K562 (cell line): ENCODE measurements at places on chromosomes 1 and 21. TPM values are rescaled to one million over a fixed set of nuclear protein-coding genes. Genes with fewer than 3 reads are reported as not detected.

GRCh38 chr1:50368179-50369007 is 54.9 kb downstream of the DMRTA2 start:
- H3K36me3 ChIP-seq, result no peaks in the 10 kb centered on the region
- no peak overlapping the region for H3K27ac ChIP-seq
- peak; percentile 63 for DNase-seq
- H3K27me3 ChIP-seq, result peaks cover 2% of the 10 kb centered on the region; the same call in 2 of the 3 replicates
- no peaks in the 10 kb centered on the region for H3K4me1 ChIP-seq

The RXFP4 gene
- not detected in 2 replicates for total RNA-seq

The KTI12 gene
- total RNA-seq, result 22.8 and 25.9 TPM in 2 replicates

GRCh38 chr1:179888071-179888470 is 6.0 kb downstream of the TOR1AIP1 start:
- DNase-seq, result no peak
- no peak overlapping the region for H3K4me3 ChIP-seq
- H3K4me1 ChIP-seq, result peaks cover under 1% of the 10 kb centered on the region; the same call in 1 of the 2 replicates
- H3K27me3 ChIP-seq, result no peaks in the 10 kb centered on the region

GRCh38 chr1:85656948-85657347 is 51.3 kb downstream of the ZNHIT6 start:
- peaks cover 43% of the 10 kb centered on the region; the same call in 2 of the 3 replicates for H3K36me3 ChIP-seq
- H3K27me3 ChIP-seq, result no peaks in the 10 kb centered on the region

The S100A4 gene
- total RNA-seq, result 5.5 and 8.1 TPM in 2 replicates

DNA sequence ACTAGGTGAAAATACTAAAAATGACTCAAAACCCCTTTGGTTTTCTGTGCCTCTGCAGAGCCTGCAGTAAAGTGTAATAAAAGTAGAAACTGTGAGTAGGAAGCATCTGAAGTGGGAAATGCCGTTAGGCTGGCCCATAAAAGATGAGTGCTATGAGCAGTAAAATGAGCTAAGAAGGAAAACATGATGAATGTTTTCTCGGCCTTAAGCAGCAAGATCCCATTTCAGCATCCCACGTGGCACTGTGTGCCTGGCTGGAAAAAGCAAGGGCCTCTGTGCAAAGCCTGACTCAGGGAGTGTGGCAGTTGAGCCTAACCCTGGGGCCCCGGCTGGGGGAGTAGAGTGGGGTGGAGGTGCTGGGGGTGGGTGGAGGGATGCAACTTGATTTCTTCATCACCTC is 109.5 kb downstream of the TBX15 start:
- no peak overlapping the region for H3K27ac ChIP-seq
- no peak overlapping the region for H3K4me3 ChIP-seq
- no peak for DNase-seq
- H3K4me1 ChIP-seq, result no peaks in the 10 kb centered on the region
- no peaks in the 10 kb centered on the region for H3K36me3 ChIP-seq

The LCE1D gene
- total RNA-seq, result not detected in 2 replicates

- peak overlapping the region; percentile 66 for H3K4me3 ChIP-seq
- no peaks in the 10 kb centered on the region for H3K27me3 ChIP-seq
- DNase-seq, result peak; percentile 73
- peaks cover 44% of the 10 kb centered on the region for H3K4me1 ChIP-seq
Measured at GRCh38 chr1:248858096-248858890, 592 bp downstream of the ZNF692 start.

DNA sequence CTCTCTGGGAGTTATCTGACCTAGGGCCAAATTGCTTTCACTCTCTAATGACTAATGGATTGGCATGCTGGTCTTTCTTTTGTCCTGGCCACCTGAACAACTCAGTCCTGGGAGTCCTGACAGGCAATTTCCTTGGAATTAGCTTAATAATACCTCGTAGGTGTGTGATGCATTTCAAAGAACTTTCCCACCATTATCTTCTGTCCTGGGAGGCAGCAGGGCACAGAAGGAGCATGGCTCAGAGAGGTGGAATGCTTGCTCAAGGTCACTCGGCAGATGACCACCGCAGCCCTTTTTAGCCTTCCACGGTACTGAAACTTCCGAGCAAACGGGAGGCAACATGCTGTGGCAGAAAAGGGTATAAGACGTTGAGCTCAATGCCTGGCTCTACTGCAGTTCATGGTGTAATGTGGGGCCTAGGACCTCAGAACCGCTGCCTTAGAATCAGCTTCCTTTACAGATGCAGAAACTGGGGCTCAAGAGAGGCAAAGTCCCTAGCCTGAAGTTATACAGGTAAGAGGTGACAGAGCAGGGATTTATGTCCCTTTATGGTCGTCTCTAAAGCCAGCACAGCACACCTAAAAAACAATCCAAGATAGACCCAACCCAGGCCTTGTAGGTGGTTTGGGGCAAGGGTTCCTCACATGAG is 3.2 kb downstream of the ID3 start:
- DNase-seq, result no peak
- H3K4me1 ChIP-seq, result peaks cover 62% of the 10 kb centered on the region
- peak overlapping the region; percentile 70 for H3K27ac ChIP-seq

The RGL1 gene
- total RNA-seq, result 0.07 TPM in 2 replicates

DNA sequence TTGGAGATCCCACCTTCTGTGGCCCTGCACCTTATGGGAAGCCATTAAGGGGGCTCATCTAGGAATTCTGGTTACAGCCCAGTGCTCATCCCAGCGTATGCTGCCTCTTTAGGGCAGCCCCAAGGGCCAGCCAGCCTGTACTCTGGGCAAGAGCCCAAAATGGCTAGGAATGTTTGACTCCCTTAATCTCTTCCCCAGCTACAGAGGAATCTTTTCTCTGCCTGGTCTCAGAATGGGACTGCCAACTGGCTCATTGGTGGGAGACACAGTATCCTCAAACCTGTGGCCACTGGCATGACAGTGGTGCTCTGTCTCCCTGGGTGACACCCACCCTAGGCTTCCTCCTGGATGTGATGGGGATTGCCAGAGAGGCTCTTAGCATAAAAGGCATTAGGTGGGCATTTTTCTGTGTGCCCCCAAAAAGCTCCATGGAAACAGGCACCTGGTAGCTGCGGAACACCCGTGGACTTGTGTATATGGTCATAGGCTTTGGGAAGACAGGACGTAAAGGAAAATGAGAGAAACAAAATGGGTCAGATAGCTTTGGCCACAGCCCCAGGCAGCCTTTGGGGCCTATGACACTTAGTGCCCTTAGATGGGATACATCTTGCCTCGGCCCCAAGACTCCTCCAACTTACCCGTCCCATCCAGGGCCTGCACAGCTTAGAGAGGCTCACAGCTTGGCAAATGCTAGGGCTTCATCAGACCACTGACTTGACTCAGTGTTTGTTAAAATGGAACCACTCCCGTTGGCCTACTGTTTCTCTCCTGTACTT is 6.9 kb downstream of the TMEM81 start:
- no peak overlapping the region for H3K4me3 ChIP-seq
- 0 out of 3 replicates have a peak, but pooled peaks cover 7% of the 10 kb centered on the region for H3K4me1 ChIP-seq
- no peak overlapping the region for H3K27ac ChIP-seq
- H3K36me3 ChIP-seq, result no peaks in the 10 kb centered on the region; the same call in 2 of the 3 replicates
- peaks cover 30% of the 10 kb centered on the region for H3K27me3 ChIP-seq

GRCh38 chr21:44758781-44759627 is 42.6 kb downstream of the UBE2G2 start:
- no peak overlapping the region for H3K27ac ChIP-seq
- H3K27me3 ChIP-seq, result 0 out of 3 replicates have a peak, but pooled peaks cover 6% of the 10 kb centered on the region
- no peak overlapping the region for H3K4me3 ChIP-seq
- no peaks in the 10 kb centered on the region for H3K36me3 ChIP-seq
- H3K4me1 ChIP-seq, result no peaks in the 10 kb centered on the region; the same call in 2 of the 3 replicates

DNA sequence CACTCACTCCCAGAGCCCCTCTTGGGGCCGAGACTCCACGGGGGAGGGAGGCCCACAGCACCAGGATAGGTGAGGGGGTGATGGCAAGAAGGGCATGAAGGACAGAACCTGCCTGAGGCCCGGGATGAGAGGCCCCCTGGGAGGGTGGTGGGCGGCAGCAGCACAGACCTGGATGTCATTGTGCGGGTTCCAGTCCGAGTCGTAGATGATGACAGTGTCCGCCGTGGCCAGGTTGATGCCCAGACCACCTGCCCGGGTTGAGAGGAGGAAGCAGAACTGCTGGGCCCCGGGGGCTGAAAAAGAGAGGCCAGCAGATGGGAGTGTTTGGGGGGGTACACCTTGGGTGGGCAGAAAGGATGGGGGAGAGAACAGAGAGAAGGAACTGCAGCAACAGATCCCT is 50.1 kb downstream of the CHD5 start:
- H3K36me3 ChIP-seq, result no peaks in the 10 kb centered on the region
- peaks cover 76% of the 10 kb centered on the region for H3K27me3 ChIP-seq
- H3K4me3 ChIP-seq, result no peak overlapping the region
- no peak overlapping the region for H3K27ac ChIP-seq
- no peaks in the 10 kb centered on the region; the same call in 2 of the 3 replicates for H3K4me1 ChIP-seq

The SLAMF8 gene
- not detected in 2 replicates for total RNA-seq

The VWA5B1 gene
- not detected in 2 replicates for total RNA-seq

- DNase-seq, result no peak
- H3K4me1 ChIP-seq, result peaks cover 5% of the 10 kb centered on the region; the same call in 1 of the 2 replicates
- no peaks in the 10 kb centered on the region for H3K27me3 ChIP-seq
- H3K4me3 ChIP-seq, result peak overlapping the region; percentile 94
- H3K36me3 ChIP-seq, result peaks cover 26% of the 10 kb centered on the region; the same call in 2 of the 3 replicates
Measured at GRCh38 chr1:224114787-224115175, 870 bp downstream of the FBXO28 start.

- H3K4me3 ChIP-seq, result no peak overlapping the region
- no peak overlapping the region for H3K27ac ChIP-seq
- no peak for DNase-seq
- H3K4me1 ChIP-seq, result peaks cover 4% of the 10 kb centered on the region
Measured at GRCh38 chr1:15251857-15252835, 5.1 kb downstream of the FHAD1 start.

The NBPF20 gene
- total RNA-seq, result 0.71 and 1.4 TPM in 2 replicates
